ENCODE measurements at places on chromosomes 4 and X.

- no peak for DNase-seq
Measured at GRCh38 chr4:158219623-158220022, 9.3 kb downstream of the TMEM144 start.

DNA sequence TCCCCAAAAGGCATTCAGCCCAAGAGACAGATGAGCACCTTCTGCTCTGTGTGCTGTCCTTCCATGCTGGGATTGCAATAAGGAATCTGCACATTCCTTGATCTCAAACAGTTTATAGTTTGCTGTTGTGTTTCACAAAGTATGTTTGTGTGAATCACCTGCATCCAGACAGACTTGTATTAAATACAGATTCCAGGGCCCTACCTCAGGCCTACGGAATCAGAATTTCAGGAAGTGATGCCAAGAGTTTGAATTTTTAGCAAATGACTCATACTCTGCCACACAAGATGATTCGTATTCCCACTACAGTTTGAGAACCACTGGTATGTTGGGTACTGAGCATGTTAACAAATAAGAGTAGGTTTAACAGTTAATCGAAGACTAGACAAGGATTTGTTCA is 7.0 kb downstream of the VAMP7 start:
- peak; percentile 17 for DNase-seq

DNA sequence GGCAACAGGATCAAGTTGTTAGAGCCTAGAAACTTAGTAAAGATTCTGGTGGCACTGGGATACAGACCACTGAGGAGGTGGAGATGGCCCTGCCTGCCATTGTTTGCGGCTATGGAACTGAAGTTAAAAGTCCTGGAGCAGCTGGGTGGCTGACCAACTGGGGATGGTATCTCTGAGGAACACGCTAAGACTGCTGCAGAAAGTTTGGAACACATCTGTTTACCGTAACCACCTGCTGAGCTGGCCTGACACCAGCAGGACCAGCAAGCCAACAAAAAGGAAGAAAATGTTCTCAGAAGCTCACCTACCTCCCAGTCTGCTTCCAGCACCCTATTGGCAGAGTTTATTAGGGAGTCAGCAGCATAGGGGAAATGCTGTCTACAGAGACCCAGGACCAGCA is 17.4 kb upstream of the PACRGL start:
- no peak for DNase-seq

- DNase-seq = peak; percentile 61
Measured at GRCh38 chr4:43132010-43132582, 239.6 kb downstream of the GRXCR1 start.

- no peak for DNase-seq
Measured at GRCh38 chr4:27828843-27829242, 968.2 kb downstream of the STIM2 start.

GRCh38 chr4:25002681-25003080 is 28.1 kb downstream of the LGI2 start:
- DNase-seq = peak; percentile 30

- no peak for DNase-seq
Measured at GRCh38 chrX:103524747-103525146, 5.5 kb upstream of the RAB40A start.

DNA sequence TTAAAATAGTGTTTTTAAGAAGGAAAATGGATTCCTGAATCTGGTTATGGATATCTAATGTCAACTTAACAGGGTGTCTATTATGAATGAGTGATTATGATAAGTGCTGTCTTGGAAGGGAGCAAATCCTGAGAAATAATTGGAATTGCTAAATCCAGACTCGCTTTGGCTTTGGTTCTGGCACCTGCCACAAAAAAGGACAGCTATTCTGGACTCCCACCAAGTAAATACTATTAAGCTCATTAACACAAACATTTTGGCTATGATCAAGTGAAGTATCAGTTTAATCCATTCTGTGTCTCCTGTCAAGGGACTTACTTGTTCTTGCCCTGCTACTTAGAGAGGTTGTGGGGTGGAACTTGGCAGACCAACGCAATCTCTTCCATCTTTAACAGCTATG is 403.7 kb downstream of the CENPC start:
- no peak for DNase-seq

- DNase-seq = no peak
Measured at GRCh38 chr4:70632028-70632427, 3.5 kb downstream of the ENAM start.

Measured in inflammatory macrophage (primary cell).